GM12865 (cell line): ENCODE measurements at places on chromosomes 7 and 10.
A peak's percentile ranks its signal among the peaks of the same experiment; 100 is the strongest.

DNA sequence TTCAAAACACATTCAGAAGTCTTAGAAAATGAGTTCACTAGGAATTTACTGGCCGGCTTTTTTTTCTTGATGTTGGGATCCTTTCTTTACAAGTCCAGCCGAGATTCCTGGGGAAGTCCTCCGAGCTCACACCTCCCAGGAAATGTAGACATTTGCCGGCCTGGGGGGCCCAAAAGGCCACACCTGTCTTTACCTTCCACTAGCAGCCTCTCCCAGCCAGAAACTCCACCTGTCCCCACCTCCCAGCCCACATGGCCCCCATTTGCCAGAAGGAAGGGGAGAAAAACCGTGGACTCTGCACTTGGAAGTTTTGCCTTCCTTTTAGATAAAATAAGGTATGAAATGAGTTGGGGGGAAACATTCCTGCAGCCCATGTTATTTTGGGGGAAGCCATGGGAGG, 27.6 kb upstream of the EMX2 start:
- DNase-seq, result no peak

DNA sequence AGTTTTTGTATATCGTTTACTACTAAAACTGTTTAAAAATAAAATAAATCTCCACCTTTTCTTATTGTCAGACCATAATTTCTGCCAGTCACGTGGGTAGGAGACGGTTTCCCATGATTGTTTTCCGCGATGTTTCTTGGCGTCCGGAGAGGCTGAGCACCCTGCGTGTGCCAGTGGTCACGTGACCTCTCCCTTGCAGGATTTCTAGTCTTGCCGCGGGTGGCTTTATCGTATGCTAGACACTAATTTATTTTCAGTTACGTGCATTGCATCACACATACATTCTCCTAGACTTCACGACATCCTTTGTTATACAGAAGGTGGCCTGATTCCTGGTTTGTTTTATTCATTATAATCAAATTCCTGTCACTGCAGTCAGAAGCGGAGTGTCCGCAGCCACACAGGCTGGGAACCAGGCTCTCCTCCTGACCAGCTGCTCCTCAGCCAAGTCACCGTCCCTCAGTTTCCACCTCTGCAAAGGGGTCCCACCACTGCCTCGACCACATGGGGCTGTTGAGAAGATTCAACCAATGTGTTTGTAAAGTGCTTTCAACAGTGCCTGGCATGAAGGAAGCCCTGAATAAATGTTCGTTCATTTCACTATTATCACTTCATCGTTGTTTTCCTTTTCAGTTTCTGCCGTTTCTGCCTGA, 203.2 kb upstream of the PPP2R2D start:
- no peak for DNase-seq

DNA sequence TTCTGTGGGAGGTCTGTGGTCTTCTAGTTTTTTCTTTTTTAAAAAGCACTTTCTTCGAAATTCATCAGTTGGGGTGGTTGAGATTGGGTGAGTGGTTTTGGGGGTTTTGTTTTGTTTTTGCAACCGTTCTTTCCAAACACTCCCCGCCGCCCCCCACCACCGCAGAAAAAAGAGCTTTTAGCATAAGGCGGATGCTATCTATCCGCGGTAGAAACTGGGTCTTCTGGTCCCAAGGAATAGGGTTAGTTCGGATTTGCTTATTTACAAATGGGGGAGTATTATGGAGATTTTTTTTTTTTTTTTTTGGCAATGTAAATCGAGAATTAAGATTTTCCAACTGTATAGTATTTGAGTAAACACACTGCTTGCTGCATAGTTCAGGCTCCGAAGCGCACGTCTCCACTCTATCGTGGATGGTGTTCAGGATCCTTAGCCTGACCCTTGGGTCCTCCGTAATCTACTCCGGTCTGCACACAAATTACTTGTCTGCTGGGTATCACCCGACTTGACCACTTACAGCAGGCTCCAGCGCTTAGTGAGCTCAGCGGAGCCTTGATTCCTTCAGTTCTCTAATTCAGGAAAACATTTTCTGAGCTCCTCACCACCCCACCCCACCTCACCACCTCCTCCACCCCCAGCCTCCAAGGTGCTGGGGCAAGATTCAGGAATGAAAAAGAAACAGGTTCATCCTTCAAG, 757 bp upstream of the NRCAM start:
- DNase-seq, result no peak

- no peak for DNase-seq
These were observed 98.6 kb upstream of the PHYHIPL start for GRCh38 chr10:59077855-59078254.

DNA sequence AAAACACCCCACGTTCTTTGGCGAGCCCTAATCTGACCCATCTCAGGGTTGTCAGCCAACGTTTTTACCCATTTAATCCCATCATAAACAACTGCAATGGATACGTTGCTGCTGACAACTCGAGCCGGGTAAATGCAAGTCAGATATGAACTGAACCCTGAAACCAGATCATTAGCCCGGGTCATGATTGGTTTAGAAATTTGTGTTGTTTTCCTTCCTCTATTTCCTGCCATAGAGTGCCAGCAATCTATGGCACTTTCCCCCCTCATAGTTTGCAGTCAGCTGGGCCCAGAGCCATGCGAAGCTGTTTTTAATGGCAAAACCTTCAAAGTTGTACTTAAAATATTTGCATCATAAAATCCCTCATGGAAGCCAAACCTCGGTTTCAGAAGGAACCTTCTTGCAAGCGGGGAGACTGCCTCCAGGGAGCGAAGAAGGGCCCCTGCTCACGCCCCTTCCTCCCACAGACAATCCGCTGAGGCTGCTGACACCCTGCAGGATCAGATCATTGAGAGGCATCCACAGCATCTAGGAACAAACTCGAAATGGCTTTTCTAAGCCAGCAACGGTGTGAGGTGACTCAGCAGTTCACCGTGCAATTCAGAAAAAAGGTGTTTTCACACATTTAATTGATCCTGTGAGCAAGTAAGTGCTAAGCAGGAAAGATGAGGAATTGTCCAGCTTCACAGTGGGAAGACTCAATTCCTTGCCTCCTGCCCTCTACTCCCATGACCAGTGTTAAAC, 710.1 kb downstream of the PARD3 start:
- no peak for DNase-seq

DNA sequence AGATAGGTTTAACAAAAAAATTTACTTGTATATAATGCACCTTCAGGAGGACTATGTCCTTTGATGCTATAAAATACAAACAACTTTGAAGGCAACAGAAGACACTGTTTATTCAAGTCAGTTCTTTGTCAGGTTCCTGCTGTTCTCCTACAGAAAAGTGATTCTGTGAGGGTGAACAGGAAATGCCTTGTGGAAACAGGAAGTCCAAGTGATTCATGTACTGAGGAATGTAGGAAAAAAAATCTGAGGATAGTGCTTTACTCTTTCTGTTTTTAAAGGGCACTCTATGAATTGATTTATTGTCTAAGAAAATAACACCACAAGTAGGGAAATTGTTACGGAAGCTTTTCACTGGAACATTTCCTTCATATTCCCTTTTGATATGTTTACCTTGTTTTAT, 171.9 kb downstream of the HDAC9 start:
- DNase-seq, result no peak

DNA sequence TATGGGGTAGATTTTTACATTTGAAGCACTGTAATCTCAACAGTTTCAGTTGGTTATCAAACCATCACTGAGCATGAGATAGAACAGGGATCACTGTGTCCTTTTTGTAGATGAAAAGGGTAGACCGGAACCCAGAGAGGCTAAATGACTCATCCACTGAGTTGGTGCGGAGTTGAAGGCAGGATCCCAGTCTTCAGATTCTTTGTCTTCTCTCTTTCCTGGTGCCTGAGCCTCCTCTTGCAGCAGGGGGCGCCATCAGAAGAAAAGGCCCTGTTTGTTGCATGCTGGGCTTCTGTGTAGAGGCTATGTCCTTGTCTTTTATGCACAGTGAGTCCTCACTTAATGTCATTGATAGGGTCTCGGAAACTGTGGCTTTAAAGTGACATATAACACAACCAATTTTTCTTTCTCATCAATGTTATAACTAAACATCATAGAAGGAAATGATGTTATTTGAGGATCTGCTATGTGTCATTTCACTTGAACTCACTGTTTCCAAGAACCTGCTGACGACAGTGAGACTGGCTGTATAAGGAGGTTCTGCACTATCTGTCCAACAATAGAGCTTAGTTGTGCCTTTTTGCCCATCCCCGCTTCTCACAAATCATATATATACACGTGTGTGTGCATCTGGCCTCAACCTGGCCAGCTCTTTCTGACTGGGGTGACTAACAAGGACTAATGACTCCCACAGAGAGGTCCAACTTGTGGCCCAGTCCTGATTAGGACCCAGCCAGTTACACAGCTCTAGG, 14.3 kb downstream of the ZNF282 start:
- peak; percentile 79 for DNase-seq

- DNase-seq, result no peak
These were observed 429.7 kb downstream of the EXOC4 start for GRCh38 chr7:133682364-133683181.

- no peak for DNase-seq
These were observed 61.6 kb upstream of the BTRC start for GRCh38 chr10:101292194-101293006.

- no peak for DNase-seq
These were observed 128.5 kb upstream of the CDK1 start for GRCh38 chr10:60649485-60650377.

GRCh38 chr10:124693801-124694416, 50.3 kb downstream of the FAM53B start:
- peak; percentile 54 for DNase-seq

DNA sequence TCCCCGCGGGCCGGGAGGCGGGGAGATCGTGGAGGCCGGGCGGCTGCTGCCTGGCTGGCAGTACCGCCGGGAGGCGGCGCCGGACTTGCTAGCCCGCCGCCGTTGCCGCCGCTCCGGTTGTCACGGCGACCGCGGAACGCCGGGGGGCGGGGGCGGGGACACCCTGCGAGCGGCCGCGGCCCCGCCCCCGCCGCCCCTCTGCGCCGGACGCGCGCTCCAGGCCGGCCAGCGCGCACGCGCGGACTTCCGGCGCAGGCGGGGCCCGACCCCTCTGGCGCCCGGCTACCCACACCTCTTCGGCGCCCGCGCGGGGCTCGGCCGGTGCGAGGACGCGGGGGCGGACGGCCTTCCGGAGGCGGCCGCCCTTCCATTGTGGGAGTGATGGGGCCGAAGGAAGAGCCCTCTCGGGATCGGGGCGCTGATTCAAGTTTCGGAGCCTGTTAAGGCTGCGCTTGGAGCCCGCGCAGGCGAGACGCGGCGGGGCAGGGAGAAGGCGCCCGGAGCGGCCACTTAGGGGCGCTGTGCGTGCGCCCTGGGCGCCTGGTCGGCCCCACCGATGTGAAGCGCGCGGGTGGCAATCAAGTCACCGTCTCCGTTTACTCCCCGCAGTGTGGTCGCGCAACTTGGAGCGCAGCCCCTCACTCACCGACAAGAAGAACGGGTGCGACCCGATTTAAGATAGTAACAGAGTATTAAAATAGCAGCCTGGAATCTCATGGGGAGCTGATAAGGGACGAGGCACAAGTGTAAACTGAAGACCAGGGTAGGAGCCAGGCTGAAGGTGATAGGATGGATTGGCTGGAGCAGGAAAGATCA, 449 bp upstream of the DPY19L1 start:
- peak; percentile 97 for DNase-seq

GRCh38 chr10:89580243-89580642, 44.8 kb upstream of the SLC16A12 start:
- no peak for DNase-seq

GRCh38 chr10:97673736-97674525, 13.1 kb downstream of the AVPI1 start:
- no peak for DNase-seq
